MCF 10A (cell line): ENCODE measurements at places on chromosomes 13 and 19. TPM values are rescaled to one million over a fixed set of nuclear protein-coding genes. Genes with fewer than 3 reads are reported as not detected.

ADGRE2 gene
- total RNA-seq: 6.9 and 8.0 TPM in 2 replicates

PRR36 gene
- total RNA-seq: 0.10 and 0.26 TPM in 2 replicates

NTF4 gene
- 6.0 and 7.8 TPM in 2 replicates for total RNA-seq

PRTN3 gene
- total RNA-seq: not detected in 2 replicates

YIF1B gene
- total RNA-seq: 49.2 and 60.3 TPM in 2 replicates

ZNF525 gene
- total RNA-seq: 9.5 and 11.2 TPM in 2 replicates

TGFBR3L gene
- total RNA-seq: 3.3 and 4.5 TPM in 2 replicates

ZNF486 gene
- total RNA-seq: not detected in 2 replicates

SLC5A5 gene
- not detected in 2 replicates for total RNA-seq

CEACAM8 gene
- total RNA-seq: not detected in 2 replicates

MCF2L gene
- total RNA-seq: not detected in 2 replicates

CILP2 gene
- total RNA-seq: 0.12 and 0.29 TPM in 2 replicates

ZNF681 gene
- not detected in 2 replicates for total RNA-seq

FXYD1 gene
- not detected in 2 replicates for total RNA-seq

COL4A2 gene
- total RNA-seq: 54.6 and 66.0 TPM in 2 replicates

- DNase-seq: no peak
Observed at GRCh38 chr13:30362869-30363268, 55.5 kb upstream of the KATNAL1 start.

- DNase-seq: no peak
Observed at GRCh38 chr13:30523211-30523610, 57.5 kb upstream of the HMGB1 start.

GRCh38 chr19:33780746-33781145 lies 15.9 kb upstream of the KCTD15 start:
- DNase-seq: no peak

- no peak for DNase-seq
Observed at GRCh38 chr19:53877361-53877766, 4.6 kb upstream of the PRKCG start.

- no peak for DNase-seq
Observed at GRCh38 chr19:51396175-51396574, 5.8 kb upstream of the C19orf84 start.

GRCh38 chr13:100525453-100526317 lies 62.9 kb downstream of the GGACT start:
- no peak for DNase-seq

GRCh38 chr19:14022469-14022868 lies 5.5 kb upstream of the RLN3 start:
- DNase-seq: no peak

GRCh38 chr19:4284176-4284958 lies 5.3 kb downstream of the SHD start:
- DNase-seq: peak; percentile 51

DNA sequence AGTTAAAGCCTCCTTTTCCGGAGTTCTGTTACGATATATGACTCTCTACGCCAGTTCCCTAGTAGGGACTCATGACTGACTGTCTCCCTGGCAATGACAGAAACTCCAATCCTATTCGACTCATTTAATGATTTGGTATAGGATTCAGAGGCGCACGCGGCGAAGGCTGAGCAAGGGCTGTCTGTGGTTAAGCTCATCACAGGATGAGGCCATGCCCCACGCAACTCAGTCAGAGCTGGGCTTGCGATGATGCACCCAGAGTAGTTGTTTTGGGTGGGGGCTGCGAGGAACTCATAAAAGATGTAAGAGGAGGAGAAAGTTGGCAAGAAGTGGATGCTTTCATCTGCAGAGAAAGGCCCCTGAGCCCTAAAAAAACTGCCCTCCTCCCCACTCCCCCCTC lies 468 bp upstream of the SERTM1 start:
- no peak for DNase-seq

- DNase-seq: no peak
Observed at GRCh38 chr13:49464085-49464484, 20.0 kb downstream of the SETDB2 start.

- DNase-seq: no peak
Observed at GRCh38 chr13:35499676-35500075, 23.2 kb upstream of the MAB21L1 start.

DNA sequence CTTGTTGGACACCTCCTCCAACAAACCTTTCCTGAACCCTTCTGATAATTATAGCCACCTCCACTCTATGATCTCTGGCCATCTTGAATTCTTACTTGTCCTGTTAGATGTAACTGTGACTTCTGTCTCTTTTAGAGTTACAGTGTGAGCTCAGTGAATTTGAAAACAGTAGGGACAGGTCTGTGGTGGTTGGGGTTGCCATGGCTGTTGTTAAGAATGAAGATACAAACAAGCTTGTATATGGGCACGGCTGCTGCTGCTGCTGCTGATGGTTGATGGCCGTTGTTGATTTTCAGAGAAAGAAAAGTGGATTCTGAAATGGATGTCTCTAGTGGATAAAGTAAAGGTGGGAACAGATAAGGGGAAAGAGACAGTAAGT lies 101.5 kb downstream of the STARD13 start:
- no peak for DNase-seq

DNA sequence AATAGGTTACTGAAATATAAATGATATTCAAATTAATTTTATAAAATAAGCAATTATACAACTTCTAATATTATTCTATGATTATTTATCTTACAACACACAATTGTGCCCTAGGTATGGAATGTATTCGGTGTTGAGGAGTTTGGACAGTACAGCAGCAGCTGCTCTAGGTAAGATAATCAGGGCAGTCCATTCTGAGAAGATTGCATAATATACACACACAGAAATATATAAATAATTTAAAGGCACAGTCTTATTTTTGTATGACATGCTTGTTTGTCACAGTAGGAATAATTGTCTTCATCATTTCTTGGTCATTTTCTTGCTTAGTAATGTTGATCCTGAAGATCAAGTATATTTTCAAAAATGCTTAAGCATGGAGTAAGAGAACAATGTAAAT lies 849.4 kb upstream of the MIR17HG start:
- DNase-seq: no peak

GRCh38 chr19:10143681-10144080 lies 24.0 kb upstream of the EIF3G start:
- DNase-seq: no peak

- DNase-seq: peak; percentile 44
Observed at GRCh38 chr19:17997969-17998826, 9.8 kb upstream of the ARRDC2 start.

DNA sequence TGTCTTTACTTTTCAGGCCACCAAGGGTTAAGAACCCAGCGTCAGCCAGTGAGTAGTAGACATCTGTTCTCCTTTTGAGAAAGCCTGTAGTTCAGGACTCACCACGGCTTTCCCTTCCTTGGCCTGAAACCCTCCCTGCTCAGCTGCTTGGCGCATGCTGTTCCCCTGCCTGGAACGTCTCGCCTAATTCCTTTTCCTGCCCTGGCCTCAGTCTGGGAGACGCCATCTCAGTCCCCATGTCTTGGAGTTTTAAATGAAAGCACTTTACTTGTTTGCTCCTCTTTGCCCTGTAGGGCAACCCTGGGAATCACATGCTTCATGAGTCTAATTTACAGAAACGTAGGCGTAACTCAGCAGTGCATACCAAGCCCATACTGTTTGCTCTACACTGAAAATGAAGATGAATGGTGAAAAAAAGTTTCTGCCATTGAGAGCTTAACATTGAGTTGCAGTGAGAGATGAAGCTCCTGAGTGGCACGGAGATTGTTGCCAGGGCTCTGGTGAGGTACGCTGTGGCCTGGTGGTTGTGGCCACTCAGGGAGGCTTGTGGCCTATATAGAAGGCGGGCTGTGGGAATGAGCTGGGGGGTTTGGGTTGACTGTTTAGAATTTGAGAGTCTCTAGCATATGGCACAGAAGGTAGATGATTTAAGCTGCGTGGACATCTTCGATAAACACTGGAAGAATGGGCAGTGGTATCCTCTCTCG lies 52.8 kb downstream of the GATAD2A start:
- no peak for DNase-seq

- DNase-seq: no peak
Observed at GRCh38 chr19:6500837-6501739, 1.0 kb downstream of the TUBB4A start.

DNA sequence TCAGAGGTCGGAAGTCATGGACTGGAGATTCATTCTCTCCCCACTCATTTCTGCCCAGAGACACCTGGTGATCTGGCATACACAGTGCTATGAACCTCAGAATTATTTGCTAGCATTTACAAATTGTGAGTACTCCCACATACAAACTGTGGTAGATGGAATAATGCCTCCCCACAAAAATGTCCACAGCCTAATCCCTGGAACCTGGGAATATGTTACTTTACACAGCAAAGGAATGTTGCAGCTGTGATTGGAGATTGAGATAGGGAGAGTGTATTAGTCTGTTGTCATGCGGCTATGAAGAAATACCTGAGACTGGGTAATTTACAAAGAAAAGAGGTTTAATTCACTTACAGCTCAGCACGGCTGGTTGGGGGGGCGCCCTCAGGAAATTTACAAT lies 3.1 kb upstream of the UQCRFS1 start:
- no peak for DNase-seq
